ENCODE measurements at places on chromosomes 13 and 19.

GRCh38 chr19:6273701-6274601 lies 5.8 kb downstream of the MLLT1 start:
- DNase-seq, result peak; percentile 35

DNA sequence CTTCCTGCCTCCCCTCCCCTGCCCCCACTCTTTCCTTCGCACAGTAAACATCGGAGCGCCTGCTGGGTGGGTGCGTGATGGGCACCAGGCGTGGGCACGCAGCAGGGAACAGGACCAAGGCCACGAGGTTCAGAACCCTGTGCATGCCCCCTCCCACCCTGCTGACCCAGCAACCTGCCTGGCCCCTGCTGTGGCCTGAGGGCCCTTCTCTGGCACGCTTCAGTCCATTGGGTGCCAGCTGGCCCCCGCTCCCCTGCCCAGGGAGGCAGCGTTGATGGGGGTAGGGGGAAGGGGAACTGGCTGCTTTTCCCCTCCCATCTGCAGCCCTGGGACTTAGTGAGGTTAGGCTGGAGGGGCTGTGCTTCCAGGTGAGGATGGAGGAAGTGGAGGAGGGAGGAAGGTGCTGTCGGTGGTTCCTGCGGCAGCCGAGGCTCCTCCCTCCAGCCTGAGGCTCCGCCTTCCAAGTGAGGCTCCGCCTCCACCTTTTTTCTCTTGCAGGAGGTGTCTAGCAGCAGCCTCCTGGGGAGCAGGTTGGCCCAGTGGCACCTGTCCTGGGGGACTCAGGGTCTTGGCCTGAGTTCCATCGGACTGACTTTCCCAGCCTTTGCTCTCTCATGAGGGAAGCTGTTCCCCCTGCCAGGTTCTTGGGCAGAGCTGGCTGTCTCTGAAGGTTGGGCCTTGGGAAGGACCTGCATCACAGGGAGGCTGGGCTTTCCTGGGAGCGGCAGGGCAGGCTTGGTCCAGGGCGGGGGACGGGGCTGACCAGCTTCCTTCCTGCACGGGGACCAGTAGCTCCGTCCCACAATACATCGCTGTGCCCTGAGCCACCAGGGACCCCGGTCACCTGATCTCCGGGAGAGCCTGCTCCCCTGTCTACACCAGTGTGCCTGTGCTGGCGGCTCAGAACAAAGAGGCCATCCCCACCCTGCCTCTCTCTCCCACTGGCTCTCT lies 7.3 kb downstream of the PIAS4 start:
- DNase-seq, result no peak

DNA sequence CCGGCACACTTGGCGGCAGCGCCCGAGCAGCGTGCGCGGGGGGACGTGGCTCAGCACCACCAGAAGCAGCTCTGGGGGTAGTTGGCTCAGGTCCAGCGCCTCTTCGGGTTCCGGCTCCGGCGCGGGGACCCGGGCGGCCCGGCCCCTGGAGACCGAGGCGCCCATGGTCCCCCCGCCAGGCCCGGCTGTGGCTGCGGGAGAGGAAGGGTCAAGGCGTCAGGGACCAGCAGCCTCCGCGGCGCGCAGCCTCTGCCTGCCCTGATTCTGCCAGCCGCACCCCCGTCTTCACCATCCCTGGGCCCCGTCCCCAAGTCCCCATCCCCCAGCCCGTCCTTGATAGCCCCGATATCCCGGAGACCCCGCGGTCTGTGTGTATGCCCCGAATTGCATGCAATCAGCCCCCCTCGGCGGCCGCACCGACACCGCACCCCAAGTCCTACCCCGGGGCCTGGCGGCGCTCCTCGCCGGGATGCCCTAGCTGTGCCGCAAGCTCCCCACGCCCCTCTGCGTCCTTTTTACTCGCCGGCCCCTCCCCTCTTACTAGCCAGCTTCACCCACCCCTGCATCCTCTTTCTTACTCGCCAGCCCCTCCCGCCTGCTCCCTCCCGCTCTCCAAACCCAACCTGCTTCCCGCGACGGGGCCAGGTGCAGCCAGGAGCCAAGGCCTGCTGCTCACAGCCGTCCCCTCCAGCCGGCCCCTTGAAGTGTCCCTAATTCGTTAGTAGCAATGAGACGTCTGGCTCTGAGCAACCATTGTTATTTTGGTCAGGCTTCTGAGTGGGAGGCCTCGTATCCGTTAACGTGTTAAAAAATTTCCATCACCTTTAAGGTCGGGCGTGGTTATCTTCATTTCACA lies at the start of gene FBXO27:
TSS of gene FBXO27 (minus strand) at position 487 of the 856 bp plus-strand sequence. CDS start at position 165, 322 bp downstream.
- peak; percentile 63 for DNase-seq

DNA sequence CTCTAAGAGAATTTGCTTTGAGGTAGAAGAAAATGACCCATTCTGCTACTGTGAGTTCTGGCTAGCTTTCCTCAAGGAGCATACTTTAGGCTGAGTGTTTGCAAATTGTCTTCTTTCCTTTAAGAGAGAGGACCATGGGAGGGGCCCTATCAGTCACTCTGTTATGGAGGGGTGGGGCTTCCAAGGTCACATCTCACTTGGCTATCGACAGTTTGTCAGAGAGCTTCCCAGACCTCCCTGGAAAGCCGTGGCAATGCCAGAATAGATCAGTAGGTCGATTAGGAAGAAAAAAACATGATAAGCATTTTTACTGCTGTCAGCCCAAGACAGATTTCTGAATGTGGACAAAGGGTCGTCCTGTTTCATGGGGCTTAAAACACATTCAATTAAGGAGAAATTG lies 93.3 kb downstream of the OXGR1 start:
- DNase-seq, result no peak

- no peak for DNase-seq
These were observed 198.2 kb downstream of the KLF12 start for GRCh38 chr13:73935991-73936390.

GRCh38 chr19:903266-903797 lies 9.7 kb downstream of the R3HDM4 start:
- DNase-seq, result no peak

- peak; percentile 4 for DNase-seq
These were observed 102.2 kb upstream of the EDNRB start for GRCh38 chr13:78020861-78021260.

DNA sequence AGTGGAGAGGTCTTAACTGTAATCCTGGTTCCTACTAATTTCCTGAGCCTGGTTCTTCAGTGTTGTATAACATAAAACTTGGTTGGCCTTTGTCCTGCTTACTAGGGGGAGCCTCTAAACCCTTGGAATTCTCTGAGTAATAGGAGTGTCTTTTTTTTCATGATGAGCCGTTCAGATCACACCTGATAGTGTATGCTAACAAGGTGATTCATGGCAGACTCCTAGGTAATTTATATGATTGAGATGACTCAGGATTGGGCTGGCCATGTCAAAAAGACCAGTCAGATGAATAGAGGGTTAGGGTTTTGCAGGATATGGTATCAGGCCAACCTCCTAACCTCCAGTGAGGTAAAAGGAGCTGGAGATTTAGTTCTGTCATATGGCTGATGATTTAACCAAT lies 135.8 kb upstream of the KLF12 start:
- no peak for DNase-seq

DNA sequence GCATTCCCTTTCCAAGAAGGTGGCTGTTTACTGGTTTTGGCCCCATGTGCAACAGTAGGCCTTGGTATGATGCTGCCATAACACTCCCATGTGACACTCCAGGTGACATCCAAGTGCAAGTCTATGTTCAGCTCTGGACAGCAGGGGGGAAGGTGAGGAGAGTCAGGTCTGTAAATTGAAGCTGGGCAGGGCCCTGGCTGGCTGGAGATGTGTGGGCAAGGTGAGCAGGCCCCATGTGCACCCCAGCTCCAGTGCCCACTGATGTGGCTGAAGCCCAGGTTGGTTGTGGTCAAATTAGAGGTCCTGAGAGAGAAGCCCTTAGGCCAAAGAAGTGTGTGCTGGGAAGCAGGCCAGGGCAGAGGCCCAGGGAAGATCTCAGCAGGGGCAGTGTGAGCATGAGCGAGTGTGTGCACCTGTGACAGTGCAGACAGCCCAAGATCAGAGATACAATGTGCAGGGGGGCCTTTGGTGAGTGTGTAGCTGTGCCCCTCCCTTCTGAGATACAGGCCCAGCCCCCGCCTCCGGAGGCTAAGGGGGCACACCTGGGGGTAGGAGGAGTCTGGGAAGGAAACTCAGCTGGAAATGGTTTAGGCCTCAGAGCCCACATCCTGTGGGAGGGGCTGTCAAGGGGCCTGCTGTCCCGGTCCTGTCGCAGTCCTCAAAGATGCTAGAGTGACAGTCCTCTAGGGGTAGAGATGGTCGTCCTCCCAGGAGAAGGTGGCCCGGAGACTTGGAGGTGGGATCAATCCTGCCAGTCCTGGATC lies 18.6 kb downstream of the DEDD2 start:
- DNase-seq, result no peak

GRCh38 chr19:39516270-39516669 lies 1.3 kb downstream of the SELENOV start:
- DNase-seq, result no peak

DNA sequence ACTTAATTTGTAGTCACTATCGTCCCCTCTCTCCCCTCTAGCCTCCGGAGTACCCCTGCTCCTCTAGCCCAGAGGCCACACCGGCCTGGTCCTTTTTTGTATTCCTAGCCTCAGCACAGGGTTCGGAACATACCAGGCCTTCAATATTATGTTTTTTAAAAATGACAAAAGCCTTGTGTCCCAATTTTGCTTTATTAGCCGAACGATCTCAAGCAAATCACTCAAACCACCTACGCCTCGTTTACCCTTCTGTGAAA lies 463 bp upstream of the POMP start:
- no peak for DNase-seq

DNA sequence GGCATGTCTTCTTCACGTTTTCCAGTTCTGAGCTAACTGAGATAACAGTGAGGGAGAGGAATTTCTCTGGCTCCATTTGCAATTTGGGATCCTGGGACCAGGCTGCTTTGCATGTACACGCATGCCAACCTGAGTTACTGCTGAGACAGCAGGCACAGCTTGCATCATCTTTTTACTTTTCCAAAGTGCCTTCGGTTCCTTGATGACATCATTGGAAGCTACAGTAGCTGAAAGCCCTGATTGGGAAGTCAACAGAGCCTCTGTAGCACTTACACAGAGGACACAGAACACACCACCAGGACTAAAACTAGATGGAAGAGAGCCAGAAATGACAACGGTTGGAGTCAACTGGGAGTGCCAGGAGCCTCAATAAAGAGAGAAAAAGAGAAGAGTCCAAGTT lies 399.1 kb upstream of the GPC6 start:
- no peak for DNase-seq

- DNase-seq, result no peak
These were observed 33.9 kb upstream of the RANBP3 start for GRCh38 chr19:6011794-6012193.

GRCh38 chr13:24215732-24216131 lies 55.2 kb downstream of the SPATA13 start:
- DNase-seq, result peak; percentile 29

DNA sequence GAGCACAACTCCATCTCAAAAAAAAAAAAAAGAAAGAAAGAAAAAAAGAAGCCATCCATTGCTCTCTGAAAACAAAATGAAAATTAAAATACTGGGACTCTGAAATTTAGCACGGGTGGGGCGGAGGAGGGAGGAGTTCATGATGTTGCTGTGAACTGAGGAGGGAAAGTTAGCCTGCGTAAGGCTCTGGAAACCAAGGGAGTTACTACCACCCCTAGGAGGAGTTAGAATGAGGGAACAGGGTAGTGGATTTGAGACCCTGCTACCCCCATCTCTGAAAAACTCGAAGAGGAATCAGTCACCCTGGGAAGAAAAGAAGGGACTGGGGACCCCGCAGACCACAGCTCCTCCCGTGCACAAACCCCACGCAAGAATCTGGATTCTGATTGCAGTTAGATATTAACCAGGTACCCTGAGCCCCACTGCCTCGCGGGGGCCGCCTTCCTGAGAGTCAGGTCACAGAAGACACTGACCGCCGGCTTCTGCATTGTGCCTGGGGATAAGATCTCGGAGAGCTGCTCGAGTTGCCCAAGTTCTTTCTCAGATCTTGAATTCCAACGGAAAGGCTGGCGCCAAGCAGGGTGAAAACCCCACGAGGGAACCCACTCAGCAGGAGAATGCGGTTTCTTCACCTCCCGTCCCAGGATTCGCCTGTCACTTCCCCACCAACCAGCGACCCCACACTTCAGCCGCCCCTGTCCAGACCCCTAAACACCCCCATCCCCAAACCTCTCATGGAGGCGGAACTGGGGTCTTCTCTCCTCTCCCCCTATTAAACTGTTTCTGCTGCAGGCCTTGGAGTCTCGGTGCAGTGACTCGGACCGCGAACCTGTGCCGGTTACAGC lies 870 bp downstream of the ZNF442 start:
- no peak for DNase-seq

- DNase-seq, result no peak
These were observed 17.2 kb downstream of the CCDC97 start for GRCh38 chr19:41327076-41327575.
